DND-41 (cell line): ENCODE measurements at places on chromosomes 12 and 14.

GRCh38 chr14:71452539-71452938 is 479.7 kb upstream of the RGS6 start:
- DNase-seq: no peak

DNA sequence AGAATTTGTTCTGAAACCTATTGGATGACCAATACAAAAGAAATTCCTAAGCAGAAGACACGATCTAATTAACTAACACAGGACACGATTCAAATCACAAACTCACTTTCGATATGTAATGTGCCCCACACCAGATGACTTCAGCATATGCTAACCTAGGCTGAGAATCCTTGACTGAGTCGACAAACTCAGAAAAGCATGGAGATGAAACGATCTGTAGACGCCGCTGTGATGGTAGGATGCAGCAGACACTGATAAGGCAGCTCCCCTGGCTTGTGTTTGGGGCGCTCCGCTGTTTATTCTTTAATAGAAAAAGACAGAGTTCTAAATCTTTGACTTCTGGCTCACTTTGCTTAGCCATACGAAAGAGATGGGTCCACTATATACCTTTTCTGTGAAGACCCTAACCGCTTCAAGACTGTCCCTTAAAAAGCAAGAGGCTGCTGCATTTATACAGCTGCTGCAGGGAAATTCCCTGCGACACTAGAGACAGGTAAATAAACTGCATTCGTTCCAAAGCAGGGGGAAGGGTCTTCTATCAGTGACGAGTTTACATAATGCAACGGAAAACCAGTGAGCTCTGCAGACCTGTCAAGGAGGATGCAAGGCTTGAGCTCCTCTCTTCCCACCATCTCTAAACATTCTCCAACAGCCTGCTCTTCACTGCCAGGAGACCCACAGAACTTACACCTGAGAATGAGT is 929 bp downstream of the CHD8 start:
- no peak for DNase-seq

- DNase-seq: no peak
Measured at GRCh38 chr14:36524874-36525745, 5.1 kb upstream of the NKX2-1 start.

DNA sequence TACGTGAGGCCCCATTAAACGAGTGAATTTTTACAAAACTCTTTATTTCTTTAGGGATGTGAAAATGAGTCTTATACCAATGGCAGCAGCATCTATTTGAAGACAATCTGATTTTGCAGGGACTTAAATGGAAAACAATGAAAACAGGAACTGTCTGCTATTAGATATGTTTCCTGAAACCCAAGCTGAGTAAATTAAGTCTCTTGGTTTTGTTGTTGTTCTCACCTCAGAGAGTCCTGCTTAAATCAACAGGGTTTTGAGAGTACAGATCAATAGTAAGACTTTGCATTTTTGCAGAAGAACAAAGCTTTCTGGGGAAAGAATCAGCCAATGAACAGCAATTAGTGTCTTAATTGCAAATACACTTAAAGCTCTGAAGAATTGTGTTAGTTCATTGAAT is 39.1 kb upstream of the LGR5 start:
- DNase-seq: no peak

DNA sequence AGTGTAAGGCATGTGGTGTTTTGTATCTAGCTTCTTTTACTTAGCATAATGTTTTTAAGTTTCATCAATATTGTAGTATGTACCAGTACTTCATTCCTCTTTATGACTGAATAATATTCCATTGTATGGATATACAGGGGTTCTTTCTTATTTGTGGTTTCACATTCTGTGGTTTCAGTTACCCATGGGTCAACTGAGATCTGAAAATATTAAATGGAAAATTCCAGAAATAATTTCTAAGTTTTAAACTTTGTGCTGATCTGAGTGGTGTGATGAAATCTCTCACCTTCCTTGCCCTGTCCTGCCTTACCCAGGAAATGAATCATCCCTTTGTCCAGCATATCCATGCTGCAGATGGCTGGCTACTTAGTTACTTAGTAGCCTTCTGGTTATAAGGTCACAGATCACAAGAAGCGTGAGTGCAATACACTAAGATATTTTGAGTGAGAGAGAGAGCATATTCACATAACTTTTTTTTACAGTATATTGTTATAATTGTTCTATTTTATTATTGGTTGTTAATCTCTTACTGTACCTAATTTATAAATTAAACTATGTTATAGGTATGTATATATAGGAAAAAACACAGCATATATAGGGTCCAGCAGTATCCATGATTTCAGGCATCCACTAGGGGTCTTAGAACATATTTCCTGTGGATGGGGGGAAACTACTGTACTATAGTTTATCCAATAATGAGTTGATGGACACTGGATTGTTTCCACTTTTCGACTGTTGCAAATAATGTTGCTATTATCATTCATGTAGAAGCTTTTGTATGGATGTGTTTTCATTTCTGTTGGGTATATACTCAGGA is 59.6 kb upstream of the LRTM2 start:
- DNase-seq: no peak

- peak; percentile 55 for DNase-seq
Measured at GRCh38 chr14:22994762-22995275, 12.5 kb upstream of the AJUBA start.

GRCh38 chr12:128794661-128795529 is 28.9 kb downstream of the SLC15A4 start:
- no peak for DNase-seq

DNA sequence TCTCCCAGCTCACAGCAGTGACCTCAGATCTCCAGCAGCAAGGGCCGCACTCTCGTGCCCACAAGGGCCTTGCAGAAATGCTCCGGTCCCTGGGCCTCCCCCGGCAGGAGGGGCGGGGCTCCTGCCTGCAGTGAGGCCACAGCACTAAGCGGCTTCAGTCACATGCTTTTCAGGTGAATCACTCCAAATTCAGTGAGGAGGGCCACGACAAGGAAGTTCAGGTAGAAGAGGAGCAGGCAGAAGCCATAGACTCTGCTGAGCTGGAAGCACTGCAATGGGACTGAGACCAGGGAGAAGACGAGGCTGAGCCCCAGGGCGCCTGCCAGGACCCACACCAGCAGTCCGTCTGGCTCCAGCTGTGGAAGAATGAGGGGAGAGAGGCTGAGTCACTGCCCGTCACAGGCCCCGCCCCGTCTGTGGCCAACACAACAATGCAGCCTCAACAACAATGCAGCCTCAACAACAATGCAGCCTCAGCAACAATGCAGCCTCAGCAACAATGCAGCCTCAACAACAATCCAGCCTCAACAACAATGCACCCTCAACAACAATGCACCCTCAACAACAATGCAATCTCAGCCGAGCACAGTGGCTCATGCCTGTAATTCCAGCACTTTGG is 35.2 kb downstream of the SLC8B1 start:
- DNase-seq: no peak

GRCh38 chr12:40566271-40566670 is 126.0 kb upstream of the CNTN1 start:
- no peak for DNase-seq

DNA sequence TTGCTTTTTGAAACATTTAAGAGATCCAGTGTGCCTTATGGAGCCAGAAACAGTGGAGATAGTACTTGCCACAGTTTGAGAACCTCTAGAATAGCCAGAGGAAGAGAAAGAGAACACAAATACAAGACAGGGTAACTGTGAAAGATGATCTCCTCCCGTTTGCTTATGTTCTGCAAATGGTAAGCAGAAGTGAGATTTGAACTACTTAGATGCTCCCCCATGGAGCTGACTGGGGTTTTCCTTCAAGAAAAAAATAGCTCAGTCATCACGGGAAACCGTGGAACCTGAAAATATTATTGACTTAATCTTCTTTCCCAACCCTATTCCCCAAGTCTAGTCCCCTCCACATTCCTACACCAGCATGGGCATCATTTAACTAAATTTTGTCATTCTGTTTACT is 87.1 kb downstream of the KIF21A start:
- no peak for DNase-seq

DNA sequence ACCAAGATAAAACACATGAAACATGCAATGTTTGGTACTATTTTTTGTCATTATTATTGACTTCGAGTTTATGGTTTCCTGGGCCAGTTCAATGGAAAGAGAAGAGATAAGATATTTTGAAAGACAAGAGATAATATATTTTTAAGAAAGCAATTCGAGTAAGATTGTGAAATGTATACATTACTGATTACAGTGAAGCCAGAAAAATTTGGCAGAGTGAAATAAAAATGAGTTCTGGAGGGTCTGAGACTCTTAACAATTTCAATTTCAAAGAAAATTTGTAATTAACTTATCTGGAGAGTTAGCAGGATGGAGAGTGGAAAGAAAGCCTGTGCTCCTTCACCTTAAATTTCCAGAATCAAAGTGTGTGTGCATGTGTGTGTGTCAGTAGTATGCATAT is 17.3 kb downstream of the CCER1 start:
- no peak for DNase-seq

DNA sequence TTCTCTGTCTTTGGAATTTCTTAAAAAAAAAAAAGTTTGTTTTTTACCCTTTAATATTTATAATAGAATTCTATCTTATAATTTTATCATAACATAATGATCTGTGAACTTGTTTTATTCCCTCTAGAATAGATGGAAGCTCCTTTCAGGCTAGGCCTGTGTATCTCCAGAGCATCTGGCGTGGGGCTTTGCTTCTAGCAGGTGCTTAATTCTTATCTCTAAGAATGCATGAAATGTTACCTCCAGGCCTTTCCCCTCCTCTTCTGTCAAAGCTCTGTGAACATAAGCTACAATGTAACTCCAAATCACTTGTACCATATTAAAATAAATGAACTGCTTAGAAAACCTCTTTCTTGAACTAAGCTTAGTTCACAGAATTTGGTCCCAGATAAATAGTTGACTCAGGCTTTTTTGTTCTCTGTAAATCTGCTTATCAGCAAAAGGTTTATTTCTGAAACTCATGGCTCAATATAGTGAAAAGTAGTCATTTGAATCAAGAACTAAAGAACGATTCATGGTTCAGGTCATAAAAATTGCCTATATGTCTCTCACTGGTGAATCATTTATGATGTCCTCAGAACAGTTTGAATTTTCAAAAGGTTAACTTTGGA is 407.1 kb downstream of the TRHDE start:
- DNase-seq: no peak

DNA sequence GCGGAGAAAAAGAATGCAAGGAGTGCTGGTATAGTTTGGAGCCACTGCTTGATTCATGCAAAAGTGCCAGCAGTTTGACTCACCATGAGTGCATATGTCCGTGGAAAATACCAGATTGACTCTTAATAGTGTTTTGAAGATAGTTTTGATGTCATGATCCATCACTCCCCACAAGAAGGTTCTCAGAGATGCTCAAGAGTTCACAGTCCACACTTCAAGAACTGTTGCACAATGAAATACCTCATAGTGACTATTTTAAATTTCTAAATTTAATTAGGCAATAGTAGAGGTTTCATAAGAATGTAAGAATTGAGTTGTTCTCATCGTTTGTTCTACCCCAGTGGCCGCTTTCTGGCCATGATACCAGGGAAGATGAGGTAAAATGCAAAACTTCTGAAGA is 286.6 kb upstream of the RGS6 start:
- DNase-seq: no peak

DNA sequence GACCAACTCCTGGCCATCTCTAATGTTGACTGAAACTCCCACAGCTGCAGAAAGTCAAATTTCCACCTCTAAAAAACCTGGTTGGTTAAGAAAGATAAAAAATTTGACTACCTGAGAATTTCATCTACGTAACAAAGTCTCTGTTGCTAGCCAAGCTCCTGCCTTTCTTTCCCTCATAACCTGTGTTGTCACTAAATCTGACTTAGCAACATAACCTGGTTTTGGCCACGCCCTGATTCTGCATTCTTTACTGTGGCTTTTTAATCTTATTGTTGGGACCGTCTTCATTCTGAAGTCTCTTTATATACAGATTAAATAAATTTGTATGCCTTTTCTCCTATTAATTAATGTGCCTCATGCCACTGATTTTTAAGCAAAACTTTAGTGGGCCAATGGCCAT is 16.1 kb upstream of the CD69 start:
- DNase-seq: no peak

DNA sequence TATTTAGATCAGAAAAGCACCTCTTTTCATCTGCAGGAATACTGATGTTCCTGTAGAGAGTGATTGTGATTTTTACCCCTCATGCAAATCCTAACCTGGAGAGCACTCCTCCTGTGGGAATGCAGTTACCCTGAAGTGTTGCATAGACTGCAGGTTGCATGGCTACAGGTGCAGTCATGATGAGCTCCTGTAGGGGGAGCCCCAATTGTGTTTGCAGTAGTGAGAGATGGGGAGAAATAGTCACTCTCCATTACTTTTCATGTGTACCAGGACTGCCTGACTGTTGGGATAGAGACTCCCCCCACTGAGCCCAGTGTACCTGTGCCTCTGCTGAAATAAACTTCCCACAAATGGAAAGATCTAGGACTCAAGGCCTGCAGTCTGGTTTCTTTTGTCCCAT is 1086.5 kb downstream of the SLC6A15 start:
- DNase-seq: peak; percentile 10

DNA sequence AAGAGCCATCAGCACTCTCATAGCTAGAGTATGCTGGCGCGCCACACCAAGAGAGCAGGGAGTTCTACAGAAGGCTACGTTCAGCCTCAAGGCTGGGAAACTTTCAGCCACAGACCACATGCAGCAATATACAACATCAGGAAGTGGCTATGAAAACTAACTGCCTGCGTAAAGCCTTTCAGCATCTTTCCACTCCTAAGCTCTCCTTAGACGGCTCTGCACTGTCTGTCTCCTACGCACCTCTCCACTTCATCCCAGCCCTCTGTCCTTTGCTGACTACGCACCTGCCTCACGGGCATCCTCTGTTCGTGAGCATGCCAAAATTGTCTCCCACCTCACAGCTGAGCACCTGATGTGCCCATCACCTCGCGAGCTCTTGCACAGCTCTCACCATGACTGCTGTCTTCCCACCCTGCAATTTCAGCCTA is 9.7 kb downstream of the MPHOSPH9 start:
- DNase-seq: peak; percentile 50

DNA sequence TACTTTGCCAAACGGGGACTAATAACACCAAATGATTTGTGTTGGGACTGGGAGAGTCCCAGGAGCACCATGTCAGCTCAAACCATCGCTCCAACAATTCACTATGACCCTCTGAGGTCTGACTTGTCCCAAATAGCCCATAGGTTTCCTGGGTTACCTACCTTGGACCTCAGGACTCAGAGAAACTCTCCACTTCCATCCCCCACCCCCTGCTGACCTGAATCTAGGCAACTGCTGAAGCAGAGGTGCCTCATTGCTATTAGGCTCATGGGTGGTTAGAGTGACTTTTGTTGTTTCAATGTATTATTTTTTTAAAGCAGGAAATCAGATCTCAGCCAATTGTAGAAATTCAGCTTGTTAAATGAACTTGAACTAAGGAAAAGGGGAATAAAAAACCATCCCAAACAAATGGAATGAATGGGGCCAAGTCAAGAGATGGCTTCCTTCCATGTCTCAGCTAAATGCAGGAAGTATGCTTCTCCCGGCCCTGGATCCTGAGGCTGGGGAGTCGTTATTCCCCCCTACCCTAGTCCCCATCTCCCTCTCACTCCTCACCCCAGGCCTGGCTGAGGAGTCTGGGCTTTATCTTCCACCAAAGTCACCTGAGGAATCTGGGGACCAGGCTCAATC is 80.9 kb upstream of the SLC24A4 start:
- no peak for DNase-seq

- DNase-seq: no peak
Measured at GRCh38 chr14:100275214-100275613, 31.0 kb downstream of the SLC25A29 start.

GRCh38 chr12:230925-231671 is 17.1 kb upstream of the SLC6A12 start:
- DNase-seq: no peak
